ENCODE measurements at places on chromosomes 2 and 18. TPM values are rescaled to one million over a fixed set of nuclear protein-coding genes. Genes with fewer than 3 reads are reported as not detected.

Gene TMEM198
- polyA plus RNA-seq, result 44.0 TPM

Gene ACMSD
- not detected for polyA plus RNA-seq

Gene UGT1A9
- not detected for polyA plus RNA-seq

Gene PRKCE
- 6.6 TPM for polyA plus RNA-seq

Gene CIB4
- not detected for polyA plus RNA-seq

Gene SMAD2
- polyA plus RNA-seq, result 64.7 TPM

Gene CRACDL
- polyA plus RNA-seq, result 0.85 TPM

Gene PTPN2
- 45.7 TPM for polyA plus RNA-seq

Gene DYSF
- polyA plus RNA-seq, result not detected

Data from neural cell (in vitro differentiated cells).